ENCODE measurements at places on chromosomes 2 and 18.
A peak's percentile ranks its signal among the peaks of the same experiment; 100 is the strongest.

DNA sequence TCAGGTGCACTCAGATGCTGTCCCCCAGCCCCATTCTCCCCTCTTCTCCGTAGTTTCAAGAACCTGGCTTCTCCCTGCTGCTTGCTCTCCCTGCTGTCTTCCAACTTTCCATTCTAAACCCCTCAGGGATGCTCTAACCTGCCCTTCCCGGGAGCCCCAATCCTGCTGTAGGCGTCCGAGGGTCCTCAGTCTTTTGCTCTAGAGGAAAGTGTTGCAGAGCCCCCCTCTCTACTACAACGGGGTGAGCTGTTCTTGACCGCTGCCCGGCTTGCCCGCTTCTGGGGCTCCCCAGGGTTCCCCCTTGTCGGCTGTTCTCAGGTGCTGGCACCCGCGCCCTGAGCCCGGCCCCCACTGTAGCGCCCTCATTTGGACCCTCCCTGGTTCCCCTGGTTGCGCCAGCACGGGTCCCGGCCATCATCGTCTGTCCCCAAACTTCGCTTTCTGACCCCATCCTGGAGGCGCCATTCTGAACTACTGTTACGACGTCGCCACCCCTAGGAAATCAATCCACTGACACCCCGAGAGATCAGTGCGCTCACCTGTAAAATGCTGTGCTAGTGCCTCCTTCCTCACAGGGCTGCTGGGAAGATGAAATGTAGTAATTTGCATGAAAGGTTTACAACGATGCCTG, 31.9 kb upstream of the REG3G start:
- no peak for DNase-seq

- no peak for DNase-seq
Observed at GRCh38 chr2:217438821-217439220, 564.0 kb downstream of the TNS1 start.

GRCh38 chr2:68738906-68739594, 4.4 kb downstream of the ARHGAP25 start:
- DNase-seq = no peak

DNA sequence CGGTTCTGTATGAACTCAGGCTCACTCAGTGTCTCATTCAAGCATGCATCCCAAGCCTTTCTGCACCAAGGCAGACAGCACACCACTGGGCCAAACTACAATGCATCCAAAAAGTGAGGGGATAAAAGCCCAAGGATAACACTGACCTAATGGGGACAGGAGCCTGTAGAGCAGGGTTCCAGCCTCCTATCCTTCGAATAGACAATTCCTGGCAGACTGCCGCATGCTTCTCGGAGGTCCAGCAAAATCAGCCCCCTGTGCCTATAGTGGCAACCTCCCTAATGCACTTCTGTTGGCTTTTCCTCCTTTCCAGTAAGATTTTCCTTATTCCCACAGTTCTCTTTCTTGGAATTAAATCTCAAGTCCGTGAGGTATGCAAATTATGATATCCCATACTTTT, 44.8 kb upstream of the CAVIN2 start:
- DNase-seq = no peak

DNA sequence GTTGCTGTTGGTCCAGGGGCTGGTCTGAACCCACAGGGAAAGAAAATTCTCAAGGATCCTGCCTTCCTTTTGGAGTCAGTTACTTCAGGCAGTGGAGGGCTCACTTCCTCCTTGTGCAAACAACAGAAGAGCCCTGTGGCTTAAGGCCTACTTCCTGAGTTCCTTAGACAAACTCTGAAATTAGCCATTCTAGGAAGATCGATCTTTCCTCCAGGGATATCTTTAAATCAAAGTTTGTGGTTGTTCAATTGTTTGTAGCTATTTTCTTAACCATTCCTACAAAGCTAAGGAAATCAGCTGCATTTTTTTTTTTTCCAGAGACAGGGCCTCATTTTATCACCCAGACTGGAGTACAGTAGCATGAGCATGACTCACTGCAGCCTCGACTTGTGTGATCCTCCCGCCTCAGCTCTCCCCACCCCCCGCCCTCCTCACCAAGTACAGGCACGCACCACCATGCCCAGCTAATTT, 156.0 kb downstream of the TANC1 start:
- no peak for DNase-seq

DNA sequence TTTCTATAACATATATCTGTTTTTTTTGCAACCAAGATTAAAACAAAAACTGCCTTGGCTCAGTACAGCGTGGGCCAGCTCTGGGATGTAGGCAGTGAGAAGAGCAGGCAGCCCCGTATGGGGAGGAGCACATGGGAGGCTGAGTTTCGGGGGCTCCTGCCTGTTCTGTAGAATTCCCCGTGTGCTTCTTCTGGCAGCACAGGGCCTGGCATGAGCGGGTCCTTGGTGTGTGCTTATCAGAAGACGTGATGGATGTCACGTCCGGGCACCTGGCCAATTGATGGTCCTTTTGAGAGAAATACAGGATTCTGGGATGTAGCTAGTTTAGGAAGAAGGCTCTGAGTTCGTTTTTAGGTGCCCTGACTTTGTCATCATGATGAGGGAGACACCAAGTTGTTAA, 16.2 kb downstream of the IMPA2 start:
- DNase-seq = no peak

DNA sequence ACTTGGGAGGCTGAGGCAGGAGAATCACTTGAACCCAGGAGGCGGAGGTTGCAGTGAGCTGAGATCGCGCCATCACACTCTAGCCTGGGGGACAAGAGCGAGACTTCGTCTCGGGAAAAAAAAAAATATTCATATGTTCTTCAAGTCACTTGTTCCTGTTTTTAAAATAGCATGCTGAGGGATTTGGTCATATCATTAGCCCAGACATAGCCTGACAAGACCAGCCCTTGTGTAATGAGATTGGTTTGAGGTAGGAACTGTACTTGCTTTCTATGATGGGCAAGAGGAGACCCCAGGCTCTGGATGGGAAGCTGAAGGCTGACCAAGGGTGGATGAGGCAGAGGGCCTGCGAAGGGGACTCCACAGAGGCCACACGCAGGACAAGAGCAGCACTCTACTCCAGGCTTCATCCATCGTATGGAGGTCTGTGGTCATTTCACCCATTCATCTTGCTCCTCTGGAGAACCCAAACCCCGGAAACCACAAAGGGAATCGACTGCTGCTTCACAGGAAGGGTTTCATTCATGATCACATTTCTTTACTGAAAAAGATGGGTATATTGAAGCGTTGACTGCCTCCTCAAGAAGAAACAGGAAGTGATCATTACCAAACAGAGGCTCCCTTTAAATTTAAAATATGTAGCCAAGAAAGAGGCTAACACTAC, 87.1 kb upstream of the ZNF397 start:
- no peak for DNase-seq

DNA sequence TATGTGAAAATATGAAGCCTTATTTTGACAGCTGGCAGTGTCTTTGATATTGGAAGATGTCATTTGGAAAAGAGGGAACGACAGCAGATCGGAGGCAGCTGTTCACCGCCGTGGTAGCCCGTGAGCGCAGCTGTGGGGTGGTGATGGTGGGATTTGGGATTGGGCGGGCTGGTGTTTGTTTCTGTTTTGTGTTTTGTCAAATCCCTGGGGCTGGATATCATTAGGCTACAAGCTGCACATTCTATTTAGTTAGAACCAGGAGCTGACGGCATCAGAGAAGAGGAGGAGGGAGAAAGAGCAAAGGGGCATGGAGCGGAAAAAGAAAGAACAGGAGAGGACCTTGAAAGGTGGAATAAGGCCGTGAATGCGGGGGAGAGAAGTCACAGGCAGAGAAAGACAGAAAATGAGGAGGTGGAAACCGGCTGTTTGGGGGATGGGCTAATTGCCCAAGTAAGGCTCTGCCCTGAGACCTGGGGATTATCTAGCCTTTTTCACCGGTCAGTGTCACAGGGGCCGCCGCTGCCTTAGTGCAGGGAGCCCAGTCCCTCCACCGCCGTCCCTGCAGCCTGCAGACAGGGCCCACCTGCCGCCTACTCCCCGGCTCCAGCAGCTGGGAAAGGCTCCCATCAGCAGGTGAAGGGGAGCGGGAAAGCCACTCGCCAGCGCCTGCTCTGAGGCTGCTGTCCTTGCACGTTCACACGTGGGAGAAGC, 88.0 kb downstream of the ZCCHC2 start:
- peak; percentile 65 for DNase-seq

DNA sequence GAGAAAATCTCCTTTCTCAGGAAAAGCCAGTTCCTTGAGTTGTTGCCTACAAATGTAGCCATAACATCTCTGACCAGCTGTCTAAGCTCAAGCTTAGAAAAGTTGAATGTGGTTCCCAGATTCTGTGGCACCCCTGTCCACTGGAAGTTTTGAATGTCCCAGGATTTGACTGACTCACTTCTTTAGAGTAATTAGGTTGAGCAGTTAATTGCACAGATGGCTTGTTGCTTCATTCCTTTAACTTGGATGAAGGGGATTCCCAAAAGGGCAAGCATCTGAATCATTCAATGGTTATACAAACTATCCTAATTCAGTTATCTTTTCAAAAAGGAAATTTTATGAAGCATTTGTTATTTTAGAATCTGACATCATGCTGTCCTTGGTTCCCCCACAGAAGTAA, 374.7 kb downstream of the LNPK start:
- no peak for DNase-seq

GRCh38 chr2:217062768-217063167, 202.9 kb upstream of the TNP1 start:
- DNase-seq = no peak

DNA sequence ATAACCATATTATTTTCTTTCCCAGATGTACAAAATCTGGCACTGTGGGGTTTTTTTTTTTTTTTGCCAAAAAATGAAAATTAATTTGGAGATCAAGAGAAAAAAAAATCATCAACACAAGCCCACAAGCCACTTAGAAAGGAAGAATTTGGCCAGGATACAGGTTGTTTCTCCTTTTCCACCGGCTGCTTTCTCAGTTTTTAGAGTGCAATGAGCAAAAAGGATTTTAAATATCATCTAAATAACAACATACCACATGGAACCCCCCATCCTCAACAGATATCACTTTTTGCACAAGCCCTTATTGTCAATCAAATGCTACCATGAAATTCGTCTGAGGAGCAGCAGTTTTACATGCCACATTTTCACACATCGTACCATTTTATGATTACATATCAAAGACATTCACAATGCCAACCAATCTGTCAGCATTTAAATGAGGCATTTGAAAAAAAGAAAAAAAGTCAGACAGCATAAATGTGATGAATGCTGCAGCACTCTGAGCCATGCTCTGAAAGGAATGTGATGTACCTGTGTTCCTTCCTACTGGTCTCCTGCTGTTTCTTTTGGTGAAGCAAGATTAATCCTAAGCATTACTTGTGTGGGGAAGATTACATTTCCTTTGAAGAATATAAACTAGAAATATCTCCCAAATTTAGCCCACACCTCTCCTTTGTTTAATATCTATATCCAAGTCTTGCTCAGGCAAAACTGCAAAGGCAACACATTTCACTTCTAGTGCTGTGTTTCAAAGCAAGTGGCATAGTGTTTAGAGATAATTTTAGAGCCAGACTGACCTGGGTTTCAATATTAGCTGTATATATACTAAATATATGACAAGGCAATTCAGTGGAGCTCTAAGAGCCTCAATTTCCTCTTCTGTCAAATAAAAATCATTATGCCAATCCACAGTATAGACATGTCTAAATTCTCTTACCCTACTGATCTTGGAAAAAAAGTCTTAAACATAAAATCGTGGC, 391.3 kb downstream of the CMPK2 start:
- DNase-seq = no peak

- DNase-seq = no peak
Observed at GRCh38 chr2:158624961-158625360, 168.2 kb downstream of the PKP4 start.

- DNase-seq = no peak
Observed at GRCh38 chr2:43038696-43039094, 187.7 kb downstream of the ZFP36L2 start.

DNA sequence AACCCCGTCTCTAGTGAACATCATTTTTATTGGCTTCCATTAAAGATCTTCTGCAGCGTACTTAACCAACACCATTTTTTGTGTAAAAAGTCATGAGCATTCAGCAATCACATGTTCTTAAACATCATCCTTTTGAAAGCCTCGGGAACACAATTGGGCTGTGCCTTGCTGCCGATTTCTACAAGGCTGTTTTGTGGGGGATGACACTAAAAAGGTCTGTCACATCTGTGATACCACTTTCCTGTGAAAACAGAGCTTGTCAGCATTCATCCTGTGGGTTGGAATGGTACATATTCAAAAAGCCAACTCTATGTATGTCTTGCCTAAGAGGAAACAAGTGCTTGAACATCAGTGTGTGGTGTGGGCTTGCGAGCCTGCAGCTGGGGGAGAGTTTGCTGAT, 49.1 kb upstream of the MAPRE3 start:
- no peak for DNase-seq

- no peak for DNase-seq
Observed at GRCh38 chr18:60134806-60135205, 235.0 kb downstream of the PMAIP1 start.

DNA sequence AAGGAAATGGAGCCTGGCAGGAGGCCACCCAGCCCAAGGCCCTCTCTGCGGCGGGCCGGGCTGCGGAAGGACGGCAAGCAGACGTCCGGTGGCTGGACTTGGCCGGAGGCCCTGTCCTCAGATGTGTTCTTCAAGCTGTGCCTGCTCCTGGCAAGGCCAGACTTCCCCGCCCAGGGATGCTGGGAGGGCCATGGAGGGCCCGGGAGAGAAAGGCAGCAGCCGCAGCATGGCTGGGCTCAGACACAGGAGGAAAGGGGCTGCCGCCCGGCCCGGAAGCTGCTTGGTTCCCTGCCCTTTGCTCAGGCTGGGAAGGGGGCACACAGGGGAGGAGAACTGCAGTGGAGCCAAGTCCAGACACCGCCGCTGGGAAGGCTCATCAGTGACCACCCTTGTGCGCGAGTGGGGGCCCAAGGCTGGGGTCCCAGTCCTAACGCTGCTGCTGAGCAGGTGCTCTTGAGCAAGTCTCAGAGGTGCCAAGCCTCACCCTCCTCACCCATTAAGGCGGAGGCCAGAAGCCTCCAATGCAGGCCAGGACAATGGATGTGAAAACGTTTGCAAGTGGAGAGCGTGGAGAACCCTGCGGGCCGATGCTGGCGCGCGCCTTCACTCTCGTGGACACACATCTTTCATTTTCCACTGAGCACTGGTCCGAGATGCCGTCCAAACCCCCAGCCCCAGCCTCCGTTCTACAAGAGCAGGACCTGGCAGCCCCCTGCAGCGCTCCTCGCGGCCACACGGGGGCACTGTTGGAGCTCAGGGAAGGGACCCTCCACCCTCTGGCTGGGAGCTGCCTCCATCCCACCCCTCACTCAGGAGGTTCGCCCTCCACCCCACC, 7.9 kb downstream of the CROCC2 start:
- peak; percentile 90 for DNase-seq

- DNase-seq = peak; percentile 55
Observed at GRCh38 chr2:207202645-207203044, 36.9 kb upstream of the KLF7 start.

Measured in ecto neural progenitor cell (in vitro differentiated cells).